ENCODE measurements at places on chromosomes 4 and X.

- no peak for DNase-seq
Observed at GRCh38 chrX:134020910-134021309, 35.5 kb upstream of the GPC3 start.

DNA sequence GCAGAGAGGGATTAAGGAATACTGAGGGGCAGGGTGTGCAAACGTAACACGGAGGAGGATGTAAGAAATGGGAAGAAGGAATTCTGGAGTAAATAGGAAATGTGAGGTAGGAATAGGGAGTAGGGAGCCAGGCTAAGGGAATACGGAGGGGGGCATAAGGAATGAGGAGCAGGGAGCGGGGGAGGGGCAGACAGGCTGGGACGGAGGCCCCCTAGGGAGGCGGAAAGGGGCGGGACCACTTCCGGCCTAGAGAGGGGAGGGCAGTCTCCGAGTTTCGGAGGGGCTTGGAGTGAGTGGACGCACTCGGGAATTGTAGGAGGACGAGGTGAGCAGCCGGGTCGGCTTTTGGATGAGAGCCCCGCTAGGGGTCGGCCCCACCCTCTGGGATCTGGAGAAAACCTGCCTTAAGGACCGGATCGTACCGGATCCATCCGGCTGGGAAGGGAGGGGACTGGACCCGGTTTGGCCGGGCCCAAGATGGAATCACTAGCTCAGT lies 612 bp downstream of the MAGED2 start:
- no peak for DNase-seq

DNA sequence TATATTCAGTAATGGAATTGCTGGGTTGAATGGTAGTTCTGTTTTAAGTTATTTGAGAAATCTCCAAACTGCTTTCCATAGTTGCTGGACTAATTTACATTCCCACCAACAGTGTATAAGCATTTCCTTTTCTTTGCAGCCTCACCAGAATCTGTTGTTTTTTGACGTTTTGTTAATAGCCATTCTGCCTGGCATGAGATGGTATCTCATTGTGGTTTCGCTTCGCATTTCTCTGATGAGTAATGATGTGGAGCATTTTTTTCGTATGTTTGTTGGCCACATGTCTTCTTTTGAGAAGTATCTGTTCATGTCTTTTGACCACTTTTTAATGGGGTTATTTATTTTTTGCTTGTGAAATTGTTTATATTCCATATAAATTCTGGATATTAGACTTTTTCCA lies 13.6 kb upstream of the MAGED4B start:
- no peak for DNase-seq

GRCh38 chrX:39377773-39378172 lies 576.5 kb downstream of the MID1IP1 start:
- no peak for DNase-seq

DNA sequence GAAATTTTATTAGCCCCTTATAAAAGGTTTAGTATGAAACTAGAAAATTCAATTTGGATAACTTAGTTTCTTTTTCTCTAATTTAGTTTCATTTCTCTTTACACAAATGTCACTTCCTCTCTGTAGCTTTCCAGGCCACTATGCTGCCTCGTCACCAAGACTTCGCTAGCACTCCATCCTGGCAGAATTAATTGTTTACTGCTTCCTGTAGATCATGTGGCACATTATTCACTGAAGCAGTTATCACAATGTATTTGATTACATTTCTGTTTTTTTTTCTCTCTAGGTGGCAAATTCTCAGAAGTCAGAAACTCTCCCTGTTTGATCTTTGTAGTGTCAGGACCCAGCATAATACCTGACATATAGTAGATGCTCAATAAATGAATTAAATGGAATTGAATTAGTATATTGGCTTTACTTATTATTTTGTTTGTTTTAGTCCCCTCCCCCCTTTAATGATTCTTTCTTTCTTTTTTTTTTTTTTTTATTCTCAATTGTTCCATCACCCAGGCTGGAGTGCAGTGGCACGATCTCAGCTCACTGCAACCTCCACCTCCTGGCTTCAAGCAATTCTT lies 9.3 kb upstream of the SAT1 start:
- no peak for DNase-seq

DNA sequence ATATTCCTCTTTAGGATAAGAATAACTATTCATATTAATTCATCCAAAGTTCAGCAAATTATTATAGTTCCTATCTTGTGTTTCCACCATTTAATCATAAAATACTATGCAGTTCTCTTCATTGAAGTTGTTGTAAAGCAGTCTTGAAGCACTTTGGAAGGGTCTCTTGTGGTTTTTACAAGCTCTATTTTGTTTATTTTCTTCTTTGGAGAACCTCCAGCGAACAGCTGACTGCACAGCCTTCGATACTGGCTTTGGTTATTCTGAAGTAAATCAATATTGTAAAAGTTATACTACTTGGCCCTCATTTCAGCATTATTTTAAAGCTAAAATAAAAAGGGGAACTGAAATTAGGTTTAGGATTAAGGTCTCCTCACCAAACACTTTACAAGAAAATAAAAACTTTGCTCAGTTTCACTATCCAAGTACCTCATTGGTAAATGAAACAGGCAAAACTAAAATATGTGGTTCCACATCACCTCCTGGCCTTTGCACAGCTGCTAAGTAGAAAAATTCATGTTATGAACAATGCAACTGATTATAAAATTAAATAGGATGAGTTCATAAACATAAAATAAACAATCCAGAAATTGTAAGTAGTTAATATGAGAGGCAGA lies 1629.2 kb upstream of the ADGRL3 start:
- no peak for DNase-seq

GRCh38 chrX:107823456-107823855 lies 2.2 kb upstream of the MID2 start:
- no peak for DNase-seq

GRCh38 chr4:162015090-162015489 lies 148.7 kb downstream of the FSTL5 start:
- no peak for DNase-seq

- peak; percentile 62 for DNase-seq
Observed at GRCh38 chr4:118684873-118685811, at the start of gene METTL14. Gene METTL14 (plus strand): TSS chr4:118685392. CDS start chr4:118685535, 143 bp downstream.

GRCh38 chrX:57933321-57933720 lies 23.1 kb upstream of the ZXDA start:
- DNase-seq, result no peak

GRCh38 chrX:140661643-140662042 lies 47.9 kb upstream of the LINC00632 start:
- peak; percentile 30 for DNase-seq

- DNase-seq, result no peak
Observed at GRCh38 chr4:108556166-108556565, 64.2 kb upstream of the RPL34 start.

GRCh38 chr4:53015681-53016080 lies 153.6 kb downstream of the RASL11B start:
- DNase-seq, result peak; percentile 9

- DNase-seq, result no peak
Observed at GRCh38 chrX:139113708-139114107, 402.2 kb upstream of the FGF13 start.

- DNase-seq, result no peak
Observed at GRCh38 chr4:121658125-121658524, 38.7 kb downstream of the ANXA5 start.

DNA sequence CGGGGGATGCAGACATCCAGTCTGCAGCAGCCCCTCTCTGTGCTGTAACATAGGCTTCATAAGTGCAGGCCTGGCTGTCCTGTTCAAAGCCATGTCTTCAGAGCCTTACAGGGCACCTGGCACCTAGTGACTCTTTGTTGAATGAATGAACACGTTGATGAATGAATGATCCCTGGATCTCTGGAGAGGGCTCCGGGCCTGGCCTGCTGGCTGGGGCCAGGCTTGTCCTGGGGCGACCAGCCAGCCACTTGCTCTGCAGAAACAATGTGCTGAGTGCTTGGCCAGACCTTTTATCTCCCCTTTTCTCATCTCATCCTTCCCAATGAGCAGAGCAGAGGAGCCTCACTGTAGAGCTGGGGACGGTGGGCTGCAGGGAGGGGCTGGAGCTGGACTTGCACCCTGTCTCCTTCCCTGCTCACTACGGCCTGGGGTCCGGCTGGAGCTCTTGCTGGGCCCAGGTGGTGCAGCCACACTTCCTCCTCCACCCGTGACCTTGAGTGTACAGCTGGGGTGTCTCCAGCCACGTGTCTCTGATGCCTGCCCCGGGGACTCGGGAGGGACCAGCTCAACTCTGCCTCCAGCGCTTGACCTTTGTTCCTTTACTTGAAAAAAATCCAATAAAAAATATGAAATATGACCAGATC lies 77.9 kb downstream of the PSAPL1 start:
- DNase-seq, result no peak

DNA sequence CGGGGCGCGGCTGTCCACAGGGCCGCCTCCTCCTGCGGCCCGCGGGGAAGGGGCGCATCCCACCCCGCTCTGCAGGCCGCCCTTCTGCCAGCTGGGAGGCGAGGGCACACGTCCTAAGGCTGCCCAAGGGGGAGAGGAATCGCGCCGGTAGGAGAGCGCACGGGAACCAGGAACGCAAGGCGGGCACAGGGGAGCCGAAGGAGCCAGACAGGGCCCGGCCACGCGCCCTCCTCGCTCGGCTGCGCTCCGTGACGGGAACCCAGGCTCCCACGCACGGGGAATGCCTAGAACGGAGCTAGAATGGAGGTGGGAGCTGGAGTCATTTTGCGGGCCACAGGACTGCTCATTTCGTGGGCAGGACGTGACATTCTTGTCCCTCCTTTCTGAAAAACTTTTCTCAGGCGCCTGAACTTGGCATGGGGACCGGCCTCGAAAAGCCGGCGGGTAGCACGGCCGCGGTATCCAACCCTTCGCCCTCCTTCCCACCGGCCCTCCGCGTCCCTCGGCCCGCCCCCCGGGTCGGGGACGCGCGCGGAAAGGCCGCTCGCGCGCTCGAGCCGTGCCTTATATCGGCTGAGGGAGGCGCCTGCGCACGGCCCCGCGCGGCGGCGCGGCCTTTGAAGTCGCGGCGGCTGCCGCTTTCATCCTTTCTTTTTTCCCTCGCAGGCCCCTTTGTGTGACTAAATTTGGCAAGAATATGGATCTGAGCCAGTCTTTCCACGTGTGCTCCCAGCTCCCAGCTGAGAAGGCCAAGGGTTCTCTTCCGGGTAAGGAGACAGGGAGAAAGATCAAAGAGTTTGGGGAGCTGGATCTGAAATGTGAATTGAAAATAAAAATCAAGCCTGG lies 4.2 kb upstream of the LEF1 start:
- peak; percentile 43 for DNase-seq

DNA sequence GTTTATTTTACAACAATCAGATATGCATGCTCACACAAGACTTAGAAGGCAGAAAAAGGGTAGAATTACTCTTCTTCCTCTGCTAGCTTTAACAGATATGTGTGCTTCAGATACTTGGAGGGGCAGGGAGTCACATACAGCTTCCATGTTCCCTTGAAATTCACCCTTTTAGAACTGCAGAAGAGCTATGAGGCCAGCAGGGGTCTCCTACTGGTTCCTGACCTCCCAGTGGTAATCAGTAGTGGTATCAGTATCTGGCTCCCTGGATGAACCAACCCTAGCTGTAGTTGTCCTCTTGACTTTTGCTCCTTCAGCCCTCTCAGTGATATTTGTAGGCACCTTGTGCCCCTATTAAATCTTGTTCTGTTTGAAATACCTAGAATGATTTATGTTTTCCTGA lies 81.5 kb downstream of the RCHY1 start:
- no peak for DNase-seq

DNA sequence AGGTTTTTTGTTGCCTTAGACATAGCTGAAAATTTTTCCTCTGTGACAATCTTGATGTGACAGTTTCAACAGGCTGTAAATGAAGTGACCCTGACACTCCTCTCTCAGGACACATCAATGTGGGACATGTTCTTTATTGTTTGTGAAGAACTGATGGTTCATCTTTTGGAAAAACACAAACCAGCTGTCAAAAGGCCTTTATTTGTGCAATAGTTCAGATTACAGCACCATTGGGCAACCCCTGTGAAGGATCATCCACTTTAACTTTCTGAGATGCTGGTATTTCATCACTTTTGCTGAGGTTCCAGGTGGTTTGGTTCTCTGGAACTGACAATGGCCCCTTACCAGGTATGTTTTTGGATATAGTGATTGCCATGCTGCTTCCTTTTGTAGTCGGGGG lies 40.3 kb downstream of the OSTC start:
- DNase-seq, result no peak

- DNase-seq, result no peak
Observed at GRCh38 chrX:20421697-20422096, 155.0 kb upstream of the RPS6KA3 start.

GRCh38 chr4:107631560-107631959 lies 88.5 kb downstream of the PAPSS1 start:
- DNase-seq, result no peak

GRCh38 chrX:71095981-71096759 lies 519 bp downstream of the FOXO4 start:
- DNase-seq, result no peak

GRCh38 chr4:166415749-166416148 lies 542.7 kb downstream of the TLL1 start:
- no peak for DNase-seq

- no peak for DNase-seq
Observed at GRCh38 chr4:118757761-118758251, 72.6 kb downstream of the METTL14 start.

DNA sequence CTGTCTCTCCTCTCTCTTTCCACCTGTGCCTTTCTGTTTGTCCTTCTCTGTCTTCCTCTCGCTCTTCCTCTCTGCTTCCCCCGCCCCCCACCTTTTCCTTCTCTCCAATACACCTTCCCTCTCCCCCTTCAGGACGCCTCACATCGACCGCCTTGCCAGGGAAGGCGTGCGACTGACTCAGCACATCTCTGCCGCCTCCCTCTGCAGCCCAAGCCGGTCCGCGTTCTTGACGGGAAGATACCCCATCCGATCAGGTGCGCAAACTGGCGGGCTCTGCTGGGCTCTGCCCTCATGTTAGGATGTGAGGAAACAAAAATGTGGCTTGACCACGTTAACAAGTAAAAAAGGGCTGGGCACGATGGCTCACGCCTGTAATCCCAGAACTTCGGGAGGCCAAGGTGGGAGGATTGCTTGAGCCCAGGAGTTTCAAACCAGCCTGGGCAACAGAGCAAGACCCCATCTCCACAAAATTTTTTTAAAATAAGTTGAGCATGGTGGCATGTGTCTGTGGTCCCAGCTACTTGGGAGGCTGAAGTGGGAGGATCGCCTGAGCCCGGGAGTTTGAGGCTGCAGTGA lies 35.2 kb downstream of the ARSF start:
- DNase-seq, result no peak

DNA sequence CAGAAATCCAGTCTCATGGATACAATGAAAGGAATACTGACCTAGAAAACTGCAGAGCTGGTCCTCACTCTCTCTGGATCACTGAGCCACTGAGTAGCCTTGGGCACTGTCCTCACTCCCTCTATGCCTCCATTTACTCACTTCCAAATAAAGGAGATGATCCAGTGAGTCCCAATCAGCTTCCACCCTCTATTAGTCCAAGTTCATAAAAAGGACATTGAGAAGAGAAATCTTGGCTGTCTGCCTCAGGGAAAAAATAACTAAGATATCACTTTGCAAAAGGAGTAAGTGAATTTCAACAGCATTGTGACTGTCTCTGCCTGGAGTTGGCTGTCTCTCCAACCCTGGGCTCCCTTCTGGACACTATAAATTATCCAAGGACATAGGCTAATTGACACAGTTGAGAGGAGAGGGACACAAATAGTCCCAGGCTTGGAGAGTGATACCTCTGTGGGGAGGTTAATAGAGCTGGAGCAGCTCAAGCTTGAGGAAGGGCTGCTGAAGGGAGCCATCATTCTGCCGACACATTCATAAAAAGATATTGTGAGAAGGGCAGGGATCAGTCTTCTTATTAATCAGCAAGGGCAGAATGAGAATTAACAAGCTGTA lies 572.3 kb downstream of the RAB28 start:
- DNase-seq, result no peak

- no peak for DNase-seq
Observed at GRCh38 chrX:101171883-101172400, 47.6 kb upstream of the DRP2 start.

GRCh38 chr4:67885762-67886161 lies 2.0 kb upstream of the TMPRSS11D start:
- no peak for DNase-seq

All from NCI-H1417 treated with DMSO at 0.1 percent for 48 hours (cell line).